ENCODE measurements at places on chromosomes 2 and 18.

DNA sequence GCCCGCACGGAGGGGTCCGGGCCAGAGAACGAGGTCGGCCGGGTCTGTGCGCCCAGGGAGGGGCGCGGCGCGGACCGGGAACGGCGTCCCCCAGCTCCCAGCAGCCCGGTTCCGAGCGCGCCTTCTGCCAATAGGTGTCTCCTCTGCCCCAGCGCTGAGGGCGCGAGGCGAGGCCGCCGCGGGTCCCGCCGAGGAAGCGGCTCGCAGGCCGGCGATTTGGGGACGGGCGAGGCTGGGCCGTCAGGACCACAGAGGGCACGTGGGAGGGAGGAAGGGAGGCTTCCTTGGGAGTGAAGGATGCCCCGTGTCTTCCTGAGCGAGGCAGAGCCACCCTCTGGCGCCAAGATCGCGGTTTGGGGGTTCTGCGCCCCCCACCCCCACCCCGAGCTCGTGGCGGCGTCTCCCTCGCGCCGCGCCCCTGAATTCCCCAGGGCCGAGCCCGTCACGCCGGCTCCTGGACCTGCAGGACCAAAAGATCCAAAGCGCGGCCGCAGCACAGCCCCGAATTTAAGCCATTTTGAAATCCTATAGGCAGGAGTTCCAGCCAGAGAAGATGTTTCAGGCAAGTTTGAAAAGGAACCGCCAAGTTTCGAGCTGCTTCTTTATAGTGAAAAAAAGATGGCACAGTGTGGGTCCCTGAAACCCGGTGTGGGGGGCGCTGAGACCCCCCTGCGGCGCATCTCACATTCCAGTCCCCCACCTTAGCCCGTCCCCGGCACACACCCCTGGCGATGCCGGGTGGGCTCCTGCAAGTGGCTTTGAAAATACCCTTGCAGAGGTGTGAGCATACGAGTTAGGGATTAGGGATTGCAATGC lies 909 bp downstream of the NFATC1 start:
- no peak for DNase-seq

DNA sequence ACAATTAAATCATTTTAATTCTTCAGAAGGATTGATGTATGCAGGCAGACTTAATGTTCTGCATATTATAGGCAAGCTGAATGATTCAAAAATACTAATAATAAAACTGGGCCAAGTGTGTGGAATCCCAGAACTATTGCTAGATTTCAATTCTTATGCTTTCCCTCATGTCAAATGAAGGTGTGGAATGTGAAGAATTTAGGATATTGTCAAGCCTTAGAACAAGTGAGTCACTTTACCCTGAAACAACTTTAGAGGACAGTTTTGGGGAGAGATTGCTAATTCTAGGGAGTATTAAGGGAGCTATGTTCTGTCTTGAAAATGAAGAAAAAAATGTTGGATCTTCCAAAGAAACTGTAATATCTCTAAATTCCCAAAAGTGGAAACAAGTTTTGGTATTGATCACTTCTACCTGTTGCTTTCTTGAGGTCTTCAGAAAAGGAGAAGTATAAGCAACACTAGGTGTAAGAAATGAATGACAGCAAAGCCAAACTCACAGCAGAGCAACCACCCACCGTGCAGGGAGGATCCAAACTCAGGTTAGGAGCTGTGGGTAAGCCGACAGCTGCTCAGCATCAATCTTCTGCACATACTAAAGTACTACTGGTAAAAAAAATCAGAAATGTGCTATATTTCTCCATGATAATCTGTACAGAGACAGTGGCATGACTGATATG lies 818.1 kb downstream of the SLC4A3 start:
- DNase-seq: no peak

GRCh38 chr18:59787998-59788790 lies 91.0 kb upstream of the CCBE1 start:
- DNase-seq: no peak

GRCh38 chr18:25729072-25729471 lies 361.3 kb downstream of the SS18 start:
- DNase-seq: no peak

DNA sequence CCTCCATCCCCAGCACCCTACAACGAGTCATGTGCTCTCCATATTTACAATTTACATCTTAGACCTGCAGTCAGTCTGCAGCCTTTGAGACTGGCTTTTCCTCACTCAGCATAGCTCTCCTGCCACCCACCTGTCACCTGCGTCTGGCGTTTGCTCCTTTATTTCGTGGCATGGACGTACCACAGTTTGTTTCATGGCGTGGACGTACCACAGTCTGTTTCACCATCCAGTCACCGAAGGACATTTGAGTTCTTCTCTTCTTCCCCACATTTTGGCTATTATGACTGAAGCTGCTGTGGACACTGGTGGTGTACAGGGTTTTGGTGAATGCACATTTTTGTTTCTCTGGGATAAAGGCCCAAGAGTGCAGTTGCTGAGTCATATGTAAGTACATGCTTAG lies 141.8 kb upstream of the CTDP1 start:
- DNase-seq: no peak

GRCh38 chr2:224386876-224387275 lies 15.0 kb downstream of the FAM124B start:
- no peak for DNase-seq

GRCh38 chr18:45829855-45830254 lies 4.4 kb downstream of the SIGLEC15 start:
- no peak for DNase-seq

- no peak for DNase-seq
Measured at GRCh38 chr2:44186810-44187209, 18.1 kb downstream of the PPM1B start.

DNA sequence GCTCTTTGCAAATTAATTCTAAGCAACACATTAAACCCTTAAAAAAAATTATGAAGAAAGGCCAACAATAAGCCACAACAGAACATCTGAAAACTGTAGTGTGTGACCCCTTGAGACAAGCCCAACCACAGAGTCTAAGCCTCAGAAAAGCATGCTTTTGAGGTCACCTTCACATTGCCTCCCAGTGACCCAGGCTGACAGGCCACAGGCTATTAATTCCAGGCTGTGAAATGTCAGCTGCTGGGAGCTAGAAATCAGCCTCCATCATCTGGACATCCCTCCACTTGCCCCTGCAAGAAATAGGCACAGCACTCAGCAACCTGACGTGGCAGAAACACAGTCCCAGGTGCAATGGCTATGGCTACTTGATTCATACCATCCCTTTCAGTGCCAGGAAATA lies 179.4 kb upstream of the ZFP36L2 start:
- no peak for DNase-seq
